Cardiac muscle cell (in vitro differentiated cells and primary cell): ENCODE measurements at places on chromosomes 5 and 9. TPM values are rescaled to one million over a fixed set of nuclear protein-coding genes. Genes with fewer than 3 reads are reported as not detected.

DNA sequence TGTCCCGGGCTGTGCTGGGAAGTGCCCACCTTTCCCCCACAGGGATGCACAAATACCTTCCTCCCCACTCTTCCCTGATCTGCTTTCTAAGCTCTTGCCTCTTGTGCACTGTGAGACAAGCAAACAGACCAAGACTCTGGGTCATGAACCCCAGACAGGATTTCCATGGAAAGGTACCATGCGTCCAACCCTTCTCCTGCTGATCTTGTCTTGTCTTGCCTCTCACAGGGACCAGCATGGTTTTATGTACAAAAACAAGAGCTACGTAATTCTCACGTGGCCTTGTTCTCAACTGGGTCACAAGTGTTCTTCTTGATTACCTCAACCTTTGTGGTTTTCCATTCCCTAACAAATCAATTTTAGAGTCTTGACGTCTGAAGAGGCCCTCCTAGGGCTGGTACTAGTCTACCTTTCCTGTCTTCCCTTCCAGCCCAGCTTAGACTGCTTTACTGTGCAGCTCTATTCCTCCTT lies 176.5 kb upstream of the MAP3K1 start:
- H3K36me3 ChIP-seq: no peaks in the 10 kb centered on the region
- no peaks in the 10 kb centered on the region for H3K27me3 ChIP-seq
- peaks cover 22% of the 10 kb centered on the region for H3K4me1 ChIP-seq
- no peak for DNase-seq
- no peak overlapping the region for H3K27ac ChIP-seq
- H3K4me3 ChIP-seq: no peak overlapping the region

GRCh38 chr5:178941361-178941760 lies 363 bp downstream of the ZNF454 start:
- H3K27ac ChIP-seq: no peak overlapping the region
- H3K36me3 ChIP-seq: no peaks in the 10 kb centered on the region
- DNase-seq: no peak
- H3K27me3 ChIP-seq: no peaks in the 10 kb centered on the region

- H3K27me3 ChIP-seq: peaks cover 38% of the 10 kb centered on the region
- H3K27ac ChIP-seq: no peak overlapping the region
- DNase-seq: no peak
- no peaks in the 10 kb centered on the region for H3K36me3 ChIP-seq
- H3K4me3 ChIP-seq: no peak overlapping the region
- peaks cover 10% of the 10 kb centered on the region for H3K4me1 ChIP-seq
Measured at GRCh38 chr9:4301296-4301695, 1.4 kb upstream of the GLIS3 start.

GRCh38 chr5:30040488-30041118 lies 1152.9 kb upstream of the CDH6 start:
- no peaks in the 10 kb centered on the region for H3K27me3 ChIP-seq
- peak; percentile 76 for DNase-seq
- H3K4me1 ChIP-seq: no peaks in the 10 kb centered on the region
- no peak overlapping the region for H3K27ac ChIP-seq
- H3K4me3 ChIP-seq: no peak overlapping the region

Gene FABP6
- total RNA-seq: not detected in 2 replicates

Gene PAEP
- not detected in 2 replicates for total RNA-seq
